ENCODE measurements at places on chromosomes 12 and 14. TPM values are rescaled to one million over a fixed set of nuclear protein-coding genes. Genes with fewer than 3 reads are reported as not detected.

Gene IQSEC3
- total RNA-seq = 0.33 TPM

Gene SERPINA3
- not detected for total RNA-seq

Gene STXBP6
- total RNA-seq = not detected

Gene DPY19L2
- total RNA-seq = 0.28 TPM

Gene INHBC
- total RNA-seq = not detected

Gene OR6C2
- total RNA-seq = not detected

Gene PSMD9
- 56.3 TPM for total RNA-seq

Gene CHGA
- not detected for total RNA-seq

Gene ALX1
- not detected for total RNA-seq

Gene NANOG
- not detected for total RNA-seq

Gene NID2
- 0.15 TPM for total RNA-seq

Gene ETV6
- total RNA-seq = 54.9 TPM

Gene NTF3
- not detected for total RNA-seq

Gene KLHDC1
- 2.6 TPM for total RNA-seq

Gene CCDC196
- not detected for total RNA-seq

Gene RERG
- total RNA-seq = not detected

Gene ANKRD13A
- 85.2 TPM for total RNA-seq

Gene MGAT4C
- total RNA-seq = not detected

Gene BHLHE41
- total RNA-seq = not detected

Gene PLBD1
- total RNA-seq = not detected

Gene SNRPF
- 32.0 TPM for total RNA-seq

Gene CDCA3
- 101 TPM for total RNA-seq

Gene ASCL1
- total RNA-seq = not detected

Gene KCNA1
- total RNA-seq = not detected

Gene PTCSC3
- not detected for total RNA-seq

Gene CD69
- total RNA-seq = 196 TPM

Gene MYH6
- total RNA-seq = 0.08 TPM

Gene SLCO1B3
- not detected for total RNA-seq

Gene OR4E2
- total RNA-seq = 0.25 TPM

Gene PPFIA2
- total RNA-seq = not detected

Gene RTL1
- total RNA-seq = not detected

Gene TPH2
- total RNA-seq = not detected

Gene CCDC177
- not detected for total RNA-seq

Gene KRT76
- total RNA-seq = not detected

Gene KLHL33
- not detected for total RNA-seq

Gene SPIC
- not detected for total RNA-seq

Gene LTBR
- total RNA-seq = 0.38 TPM

Gene BDKRB1
- total RNA-seq = not detected

Gene DAAM1
- total RNA-seq = 22.2 TPM

Gene ATP2B1
- total RNA-seq = 33.4 TPM

Gene SLC2A13
- total RNA-seq = 3.4 TPM

Gene CD27
- 43.4 TPM for total RNA-seq

Gene PTPRB
- total RNA-seq = not detected

Gene GZMB
- total RNA-seq = 685 TPM

Gene MRPS35
- 30.9 TPM for total RNA-seq

Gene CISTR
- total RNA-seq = not detected

Data from activated CD4-positive, alpha-beta memory T cell treated with anti-CD3 and anti-CD28 coated beads, Interleukin-2, amount 10 ng/mL, durations not matched to agents 7 days and 5 days (primary cell).